ENCODE measurements at places on chromosomes 3 and 15. TPM values are rescaled to one million over a fixed set of nuclear protein-coding genes. Genes with fewer than 3 reads are reported as not detected.

Gene ITGA11
- not detected for total RNA-seq

Gene CD200R1
- not detected for total RNA-seq

Gene ADAMTS7
- 12.0 TPM for total RNA-seq

Gene CLDN18
- 0.17 TPM for total RNA-seq

Gene RETNLB
- total RNA-seq = not detected

Gene SCN11A
- 0.05 TPM for total RNA-seq

Gene PARP9
- 9.5 TPM for total RNA-seq

Gene SLC9A9
- 0.20 TPM for total RNA-seq

Gene LIPC
- total RNA-seq = not detected

Gene CYP8B1
- 0.12 TPM for total RNA-seq

Gene TRPM1
- total RNA-seq = not detected

Gene UBAP1L
- total RNA-seq = 4.0 TPM

Gene IL1RAP
- total RNA-seq = 5.8 TPM

Gene CMTM8
- 19.4 TPM for total RNA-seq

Gene WNT7A
- total RNA-seq = 0.34 TPM

Gene ROPN1
- total RNA-seq = not detected

Gene TMC3
- not detected for total RNA-seq

Gene KY
- total RNA-seq = not detected

Gene STAC
- not detected for total RNA-seq

Gene SERINC4
- total RNA-seq = 0.12 TPM

Gene SLC2A2
- total RNA-seq = not detected

Gene LRRC34
- not detected for total RNA-seq

Gene INSYN1
- 2.0 TPM for total RNA-seq

Gene IGSF11
- not detected for total RNA-seq

Gene ITPKA
- 10.8 TPM for total RNA-seq

Gene FSD2
- not detected for total RNA-seq

Gene SGO1
- total RNA-seq = 23.5 TPM

Gene CHAC1
- 58.9 TPM for total RNA-seq

Gene PRSS50
- total RNA-seq = not detected

Gene CPNE4
- not detected for total RNA-seq

Data from HCT116 (cell line).